ENCODE measurements at places on chromosomes 5 and 9. TPM values are rescaled to one million over a fixed set of nuclear protein-coding genes. Genes with fewer than 3 reads are reported as not detected.

GRCh38 chr5:135206862-135207261 is 172.8 kb upstream of the PITX1 start:
- no peak for DNase-seq

DNA sequence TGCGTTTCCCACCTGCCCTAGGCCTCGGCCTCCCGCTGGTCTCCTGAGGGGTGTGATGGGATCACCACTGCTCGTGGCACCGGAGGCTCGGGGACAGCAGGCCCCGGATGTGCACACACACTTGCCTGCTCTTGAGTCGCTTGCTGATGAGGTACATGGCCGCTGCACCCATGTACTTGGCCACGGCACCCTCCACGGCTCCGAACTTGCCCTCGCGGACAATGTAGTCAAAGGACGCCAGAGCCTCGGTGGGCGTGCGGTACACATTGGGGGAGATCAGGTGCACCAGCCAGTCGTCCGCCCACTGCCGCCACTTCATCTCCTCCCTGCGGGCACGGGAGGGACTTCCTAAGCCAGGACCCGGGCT is 4.7 kb downstream of the PTGES2 start:
- no peak for DNase-seq

GRCh38 chr9:117334101-117334500 is 80.8 kb downstream of the ASTN2 start:
- DNase-seq: no peak

GRCh38 chr5:59893429-59894227 is at the start of gene PDE4D:
TSS of gene PDE4D (minus strand) at chr5:59893726.
- DNase-seq: no peak

GRCh38 chr5:34580983-34581382 is 75.1 kb upstream of the RAI14 start:
- DNase-seq: no peak

GRCh38 chr5:111945535-111945934 is 188.5 kb upstream of the NREP start:
- no peak for DNase-seq

The FAM219A gene
- 13.0 TPM for total RNA-seq

DNA sequence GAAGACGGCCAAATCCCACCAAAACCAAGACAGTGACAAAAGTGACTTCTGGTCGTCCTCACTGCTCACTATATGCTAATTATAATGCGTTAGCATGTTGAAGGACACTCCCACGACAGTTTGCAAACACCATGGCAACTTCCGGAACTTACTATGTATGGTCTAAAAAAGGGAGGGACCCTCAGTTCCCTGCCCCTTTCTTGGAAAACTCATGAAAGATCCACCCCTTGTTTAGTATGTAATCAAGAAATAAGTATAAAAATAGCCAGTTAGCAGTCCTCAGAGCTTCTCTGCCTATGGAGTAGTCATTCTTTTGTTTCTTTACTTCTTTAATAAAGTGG is 9.5 kb downstream of the FCN2 start:
- DNase-seq: no peak

DNA sequence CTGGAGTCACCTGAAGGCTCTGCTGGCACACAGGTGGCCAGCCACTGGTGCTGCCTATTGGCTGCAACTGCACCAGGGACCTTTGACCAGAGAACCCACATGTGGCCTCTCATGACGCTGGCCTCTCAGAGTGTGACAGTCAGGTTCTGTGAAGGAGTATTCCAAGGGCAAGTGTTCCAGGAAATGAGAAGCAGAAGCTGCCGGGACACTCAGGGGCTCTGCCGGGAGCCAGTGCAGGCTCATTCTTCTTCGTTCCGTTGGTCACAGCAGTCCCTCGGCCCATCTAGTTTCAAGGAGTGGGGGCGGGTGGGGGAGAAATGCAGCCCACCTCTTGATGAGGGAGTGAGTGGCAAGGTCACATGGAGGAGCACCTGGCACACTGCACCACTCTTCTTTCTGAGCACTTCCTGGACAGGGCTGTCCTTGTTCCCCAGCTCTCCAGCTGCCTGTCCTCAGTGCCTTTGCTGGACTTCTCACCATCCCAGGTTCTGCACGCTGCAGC is 237.5 kb downstream of the GADD45G start:
- DNase-seq: no peak
